ENCODE measurements at places on chromosomes 1 and 21.

DNA sequence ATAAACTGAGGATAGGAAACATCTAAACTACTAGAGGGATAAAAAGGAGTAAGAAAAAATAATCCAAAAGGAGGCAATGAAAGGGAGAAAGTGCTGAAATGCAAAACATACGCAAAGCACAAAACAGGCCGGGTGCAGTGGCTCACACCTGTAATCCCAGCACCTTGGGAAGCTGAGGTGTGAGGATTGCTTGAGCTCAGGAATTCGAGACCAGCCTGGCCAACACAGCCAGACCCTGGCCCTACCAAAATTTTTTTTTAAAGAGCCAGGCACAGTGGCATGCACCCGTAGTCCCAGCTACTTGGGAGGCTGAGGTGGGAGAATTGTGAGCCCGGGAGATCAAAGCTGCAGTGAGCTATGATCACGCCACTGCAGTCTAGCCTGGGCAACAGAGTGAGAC, 10.5 kb downstream of the SPOCD1 start:
- DNase-seq, result no peak

DNA sequence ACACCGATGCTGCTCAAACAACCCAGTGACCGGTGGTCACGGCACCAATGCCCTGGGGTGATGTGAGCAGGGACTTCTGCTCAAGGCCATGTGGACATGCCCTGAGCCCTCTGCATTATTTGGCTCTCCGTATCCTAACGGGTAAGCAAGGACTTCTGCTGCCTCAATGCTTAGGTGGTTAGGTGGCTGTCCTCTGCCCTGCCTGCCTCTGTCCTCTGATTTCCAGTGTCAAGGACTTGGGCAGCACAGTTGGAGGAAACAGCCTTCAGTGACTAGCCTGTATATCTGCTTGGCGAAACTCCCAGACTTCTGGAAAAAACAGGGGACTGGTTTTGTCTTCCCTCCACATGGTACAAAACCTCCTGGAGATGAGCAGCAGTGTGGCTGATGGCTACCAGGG, 34.5 kb downstream of the DNAJC11 start:
- DNase-seq, result no peak

DNA sequence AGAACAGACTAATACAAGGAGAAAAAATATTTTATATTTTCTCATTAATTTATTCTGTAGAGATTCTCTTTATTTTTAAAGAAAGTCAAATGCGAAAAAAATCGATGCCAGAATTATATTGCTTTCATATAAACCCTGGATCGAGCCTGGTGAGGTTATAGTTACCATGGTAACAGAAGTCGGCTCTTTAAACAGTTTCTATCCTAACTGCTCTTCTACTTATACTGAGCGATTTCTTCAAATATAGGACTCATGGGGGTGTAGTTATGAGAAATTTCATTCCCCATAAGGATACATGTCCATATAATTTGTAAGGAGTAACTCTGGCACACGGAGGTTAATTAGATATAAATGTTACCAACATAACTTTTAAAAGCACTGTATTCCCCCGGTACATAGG, 973.5 kb upstream of the NCAM2 start:
- DNase-seq, result no peak

- DNase-seq, result no peak
Observed at GRCh38 chr21:45938811-45939520, 42.6 kb upstream of the COL6A1 start.

DNA sequence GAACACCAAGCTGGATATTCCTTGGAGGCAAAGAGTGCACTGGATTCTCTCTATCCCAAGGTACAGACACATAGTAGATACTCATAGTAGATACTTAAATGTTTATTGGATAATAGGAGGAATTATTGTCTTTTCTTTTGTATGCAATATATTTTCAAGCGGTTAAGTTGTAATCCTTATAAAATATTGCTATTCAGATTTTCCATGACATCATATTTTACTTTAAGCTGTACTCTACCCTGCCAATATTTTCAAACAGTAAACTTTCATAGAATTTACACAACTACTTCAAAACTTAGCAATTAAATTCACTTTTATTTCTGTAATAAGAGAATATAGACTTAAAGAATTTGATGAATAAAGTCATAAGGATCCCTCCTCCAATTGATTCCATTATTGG, 546.5 kb upstream of the CAMK1G start:
- no peak for DNase-seq

- DNase-seq, result peak; percentile 60
Observed at GRCh38 chr1:145846201-145846612, 777 bp downstream of the NUDT17 start.

DNA sequence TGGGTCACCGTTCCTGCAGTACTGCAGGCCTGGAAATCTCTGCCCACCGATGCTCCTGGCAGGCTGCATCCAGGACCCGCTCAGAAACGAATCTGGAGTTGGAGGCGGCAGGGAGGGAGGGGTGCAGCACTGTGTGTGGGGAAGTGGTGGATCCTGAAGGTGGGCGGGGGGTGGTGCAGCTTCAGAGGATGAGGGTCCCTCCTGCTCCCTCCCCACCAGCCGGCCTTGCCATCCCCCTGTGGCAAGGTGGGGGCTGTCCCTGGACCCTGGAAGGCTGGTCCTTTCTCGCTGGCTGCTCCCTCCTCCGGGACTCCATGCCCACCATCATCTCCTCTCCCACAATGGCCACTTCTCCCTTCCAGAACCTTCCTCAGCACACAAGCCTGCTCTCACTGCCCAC, 60.4 kb downstream of the B3GALT5 start:
- DNase-seq, result no peak

GRCh38 chr1:212669102-212669501, 30.5 kb downstream of the BATF3 start:
- peak; percentile 54 for DNase-seq

DNA sequence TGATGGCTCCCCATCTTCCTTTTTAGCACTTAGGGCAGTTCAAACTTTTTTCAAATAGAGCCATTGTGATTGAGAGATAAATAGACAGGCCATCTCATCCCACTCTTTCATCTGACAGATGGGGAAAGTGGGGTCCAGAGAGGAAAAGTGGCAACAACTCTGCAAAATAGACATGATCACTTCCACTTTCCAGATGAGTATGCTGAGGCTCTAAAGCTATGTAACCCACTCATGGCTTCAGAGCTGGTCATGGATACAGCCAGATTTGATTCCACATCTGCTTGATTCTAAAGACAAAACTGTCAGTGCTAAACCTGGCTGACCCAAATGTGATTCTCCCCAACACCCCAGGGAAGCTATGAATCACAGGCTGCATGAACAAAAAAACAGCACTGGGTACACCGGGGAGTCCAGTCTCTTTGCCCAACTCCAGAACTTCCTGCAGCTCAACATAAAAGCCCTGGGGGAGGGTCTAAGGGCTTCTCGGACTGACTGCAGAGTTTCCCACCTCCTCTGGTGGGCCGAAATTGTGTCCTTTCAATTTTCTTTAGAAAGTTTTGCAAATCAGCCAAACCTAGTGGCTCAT, 59.3 kb downstream of the PLPP3 start:
- no peak for DNase-seq

DNA sequence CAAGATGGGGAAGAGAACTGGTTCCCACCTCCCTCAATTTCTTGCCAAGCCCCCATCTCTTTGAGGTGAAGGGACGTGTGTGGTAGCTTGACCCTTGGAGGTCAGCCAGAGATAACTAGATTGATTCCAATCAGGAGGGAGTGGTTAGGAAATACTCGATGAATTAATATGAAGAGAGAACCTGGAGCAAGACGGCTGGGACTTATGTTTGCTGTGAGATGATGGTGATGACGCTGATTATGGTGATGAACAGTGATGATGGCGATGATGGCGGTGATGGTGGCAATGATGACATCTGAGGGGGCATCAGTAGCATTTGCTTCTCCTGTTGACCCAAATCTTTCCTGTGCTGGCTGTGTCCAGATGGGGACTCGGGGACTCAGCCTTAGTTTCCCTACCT, 724 bp downstream of the PADI1 start:
- no peak for DNase-seq

GRCh38 chr1:168086438-168086837, 50.3 kb downstream of the GPR161 start:
- no peak for DNase-seq

DNA sequence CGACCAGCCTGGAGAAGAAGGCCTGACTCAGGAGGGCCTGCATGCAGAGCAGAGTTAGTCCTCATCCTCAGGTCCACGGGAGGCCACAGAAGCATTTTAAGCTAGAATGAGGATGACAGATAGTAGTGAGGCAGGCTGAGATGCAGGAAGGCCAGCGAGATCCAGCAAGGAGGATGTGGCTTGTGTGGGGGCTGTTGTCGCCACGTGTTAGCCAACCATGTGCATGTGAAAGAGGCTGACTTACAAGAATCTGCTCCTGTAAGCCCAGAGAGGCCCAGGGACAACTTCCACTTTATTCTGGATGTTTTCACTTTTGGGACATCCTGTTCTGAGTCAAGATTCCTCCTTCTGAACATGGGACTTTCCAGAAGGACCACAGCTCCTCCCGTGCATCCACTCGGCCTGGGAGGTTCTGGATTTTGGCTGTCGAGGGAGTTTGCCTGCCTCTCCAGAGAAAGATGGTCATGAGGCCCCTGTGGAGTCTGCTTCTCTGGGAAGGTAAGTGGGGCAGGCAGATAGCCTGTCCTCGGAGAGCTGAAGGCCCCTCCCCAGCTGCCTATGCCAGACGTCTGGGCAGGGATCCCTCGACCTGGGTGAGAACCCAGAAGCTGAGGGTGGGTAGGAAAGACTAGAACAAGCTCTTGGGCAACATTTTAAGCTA, at the start of gene SLAMF8:
TSS of gene SLAMF8 (plus strand) at position 433 of the 661 bp plus-strand sequence. CDS start at position 459, 26 bp downstream.
- DNase-seq, result no peak

- DNase-seq, result no peak
Observed at GRCh38 chr1:109995536-109995935, 11.0 kb downstream of the AHCYL1 start.

DNA sequence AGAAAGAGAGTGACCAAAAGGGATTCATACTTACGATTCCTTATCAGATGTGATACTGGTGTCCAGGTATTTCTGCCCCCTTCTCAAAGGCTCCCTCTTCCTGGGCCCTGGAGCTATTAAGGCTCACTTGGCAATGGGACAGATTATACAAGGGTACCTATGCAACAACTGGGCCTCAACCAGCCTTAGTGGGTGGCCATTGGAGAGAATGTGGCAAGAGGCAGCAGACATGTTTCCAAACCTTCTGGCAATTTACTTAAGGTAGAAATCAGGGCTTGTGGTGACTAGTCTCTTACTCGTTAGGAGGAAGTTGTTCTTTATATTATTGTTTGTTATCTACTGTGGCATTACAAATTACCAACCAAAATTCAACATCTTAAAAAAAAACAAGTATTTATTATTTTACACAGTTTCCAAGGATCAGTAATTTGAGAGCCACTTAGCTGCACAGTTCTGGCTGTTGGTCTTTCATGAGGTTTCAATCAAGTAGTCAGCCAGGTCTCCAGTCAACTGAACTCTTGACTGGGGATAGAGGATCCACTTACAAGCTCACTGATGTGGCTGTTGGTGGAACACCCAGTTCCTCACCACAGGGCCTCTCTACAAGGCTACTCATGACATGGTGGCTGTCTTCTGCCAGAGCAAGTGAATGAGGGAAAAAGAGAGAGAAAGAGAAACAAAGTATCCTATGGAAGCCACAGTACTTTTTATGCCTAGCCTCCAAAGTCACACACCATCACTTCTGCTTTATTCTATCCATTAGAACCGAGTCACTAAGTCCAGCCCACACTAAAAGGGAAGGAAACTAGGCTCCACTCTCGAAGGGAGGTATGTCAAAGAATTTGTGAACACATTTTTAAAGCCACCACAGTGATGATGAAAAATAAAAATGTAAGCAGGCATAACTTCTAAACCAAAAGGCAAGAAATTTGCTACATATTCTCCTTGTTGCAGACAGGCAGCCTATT, 10.7 kb downstream of the ZNF648 start:
- no peak for DNase-seq

DNA sequence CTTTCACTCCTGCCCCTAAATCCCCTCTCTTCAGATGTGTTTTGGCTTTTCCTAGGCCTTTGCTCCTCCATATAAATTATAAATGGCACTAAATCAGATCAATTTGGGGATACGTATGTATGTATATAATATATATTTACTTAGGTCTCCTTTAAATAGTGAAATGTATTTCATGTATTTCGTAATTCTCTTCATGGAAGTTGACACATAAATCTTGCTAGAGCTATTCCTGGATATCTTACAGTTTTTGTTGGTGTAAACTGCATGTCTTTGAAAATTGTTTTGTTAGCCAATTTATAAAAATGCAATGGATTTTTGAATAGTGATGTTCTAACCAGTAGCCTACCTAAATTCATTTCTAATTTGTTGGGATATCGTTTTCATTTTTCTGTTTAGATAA, 9.0 kb downstream of the RPF1 start:
- no peak for DNase-seq

DNA sequence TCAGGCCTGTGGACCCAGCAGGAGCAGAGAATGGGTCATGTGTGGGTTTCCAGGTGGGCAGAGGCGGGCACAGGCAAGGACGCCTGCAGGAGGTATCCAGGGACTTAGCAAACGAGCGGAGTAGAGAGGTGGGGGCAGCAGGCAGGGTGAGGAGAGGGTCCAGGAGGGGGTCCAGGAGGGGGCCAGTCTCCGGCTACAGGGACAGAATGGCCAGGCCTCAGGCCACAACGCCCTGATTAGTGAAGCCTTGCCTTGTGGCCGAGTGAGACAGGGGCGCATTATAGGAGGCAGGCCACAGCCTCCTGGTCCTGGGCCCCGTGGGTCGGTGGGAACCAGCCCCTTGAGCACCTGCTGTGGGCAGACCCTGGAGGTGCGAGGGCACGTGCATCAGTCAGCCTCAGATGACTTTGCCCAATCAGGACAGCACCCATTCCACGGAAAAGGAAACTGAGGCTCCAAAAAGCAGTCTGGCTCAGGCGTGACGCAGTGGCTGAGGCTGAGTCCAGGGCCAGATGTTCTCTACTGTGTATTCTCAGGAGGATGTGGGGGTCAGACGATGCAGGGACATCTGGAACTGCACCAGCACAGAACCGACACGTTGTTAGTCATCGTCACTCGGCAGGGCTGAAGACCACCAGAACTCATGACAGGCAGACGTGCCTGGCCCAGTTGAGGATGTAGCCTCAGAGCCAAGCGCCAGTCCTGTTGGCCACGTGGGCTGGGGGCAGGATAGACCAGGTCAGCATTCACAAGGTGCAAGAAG, 113.7 kb downstream of the CRYAA start:
- DNase-seq, result no peak

DNA sequence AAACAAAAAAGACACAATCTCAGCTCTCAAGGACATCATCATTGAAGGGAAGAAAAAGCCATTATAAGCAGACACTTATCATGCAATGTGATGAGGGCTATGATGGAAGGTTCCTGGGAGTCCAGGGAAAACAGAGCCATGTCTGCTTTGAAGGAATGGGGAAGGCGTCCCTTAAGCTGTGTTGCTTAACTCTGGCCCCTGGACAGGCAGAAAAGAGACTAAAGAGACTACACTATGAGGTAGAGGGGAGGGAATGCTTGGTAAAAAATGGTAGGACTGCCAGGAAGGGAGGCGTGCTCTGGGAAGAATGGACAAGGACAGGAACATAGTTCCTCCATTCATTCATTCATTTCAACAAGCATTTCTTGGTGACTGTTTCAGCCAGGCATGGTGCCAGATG, 21.2 kb downstream of the ASAP3 start:
- DNase-seq, result no peak

Data from ELR (cell line).